Tibial artery (tissue), 4 donors: ENCODE measurements at places on chromosomes 7 and 10.

DNA sequence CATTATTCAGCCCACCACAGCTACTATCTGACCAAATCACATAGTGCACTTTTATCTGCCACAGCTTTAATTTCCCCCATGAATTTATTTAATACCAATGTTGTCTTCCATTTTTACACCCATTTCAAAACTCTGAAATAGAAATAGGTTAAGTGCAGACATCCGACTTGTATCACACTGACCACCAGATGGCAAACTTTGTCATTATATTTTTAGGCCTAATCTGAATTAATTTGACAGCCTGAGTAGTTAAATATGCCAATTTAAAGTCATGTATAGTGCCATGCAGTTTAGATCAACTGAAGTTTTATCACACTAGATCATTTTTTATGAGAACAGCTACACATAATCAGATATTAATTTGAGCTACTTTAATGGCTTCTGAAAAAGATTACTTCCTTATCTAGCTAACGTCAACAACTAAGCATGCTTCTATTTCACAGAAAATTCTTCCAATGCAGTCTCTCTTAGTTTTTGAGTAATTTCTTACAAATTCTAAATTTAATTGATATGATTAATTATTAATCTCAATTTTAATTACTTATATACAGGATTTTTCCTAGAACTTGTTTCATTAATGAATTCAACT is 566.4 kb downstream of the GFRA1 start:
- DNase-seq: no peak

GRCh38 chr10:8136736-8137135 is 82.2 kb downstream of the GATA3 start:
- no peak for DNase-seq

DNA sequence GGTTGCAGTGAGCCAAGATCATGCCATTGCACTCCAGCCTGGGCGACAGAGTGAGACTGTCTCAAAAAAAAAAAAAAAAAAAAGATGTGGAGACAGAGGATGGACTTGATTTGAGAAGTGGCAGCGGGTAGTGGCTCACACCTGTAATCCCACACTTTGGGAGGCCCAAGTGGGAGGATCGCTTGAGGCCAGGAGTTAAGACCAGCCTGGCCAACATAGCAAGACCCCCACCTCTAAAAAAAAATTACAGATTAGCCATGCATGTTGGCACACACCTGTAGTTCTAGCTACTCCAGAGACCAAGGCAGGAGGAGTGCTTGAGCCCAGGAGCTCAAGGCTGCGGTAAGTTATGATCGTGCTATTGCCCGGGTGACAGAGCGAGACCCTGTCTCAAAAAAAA is 24.3 kb upstream of the ASCC1 start:
- DNase-seq: no peak

DNA sequence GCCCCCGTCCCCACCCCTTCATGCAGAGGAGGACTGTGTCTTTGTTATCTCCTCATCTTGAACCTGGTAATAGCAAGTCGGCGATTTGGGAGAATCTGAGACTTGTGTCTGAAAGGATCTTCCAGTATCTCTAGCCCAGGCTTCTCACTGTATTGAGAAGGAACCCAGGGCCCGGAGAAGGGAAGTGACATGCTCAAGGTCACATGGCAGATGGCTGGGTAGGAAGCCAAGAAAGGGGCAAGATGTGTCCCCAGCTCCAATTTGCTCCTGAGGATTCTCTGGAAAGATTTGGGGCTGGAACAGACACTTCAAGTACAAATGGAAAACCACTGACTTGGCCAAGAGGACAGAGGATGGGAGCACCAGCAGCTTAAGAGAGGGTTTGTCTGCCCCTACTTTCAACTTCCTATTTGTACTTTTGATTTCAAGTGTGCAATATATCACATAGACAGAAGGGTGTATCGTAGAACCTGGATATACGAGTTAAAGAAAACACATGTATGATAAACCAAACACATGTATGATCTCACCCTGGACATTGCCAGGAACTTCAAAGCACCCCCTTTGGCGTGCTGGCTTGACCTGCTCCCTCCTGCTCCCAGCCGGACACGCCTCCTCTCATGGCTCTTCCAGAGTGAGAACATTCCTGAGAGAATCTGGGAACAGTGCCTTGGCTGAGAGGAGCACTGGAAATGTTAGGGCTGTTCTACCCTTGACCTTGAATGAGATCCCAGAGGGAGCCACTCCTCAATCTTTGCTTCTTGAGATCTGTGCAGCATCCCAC is 79.7 kb downstream of the CDH23 start:
- no peak for DNase-seq

DNA sequence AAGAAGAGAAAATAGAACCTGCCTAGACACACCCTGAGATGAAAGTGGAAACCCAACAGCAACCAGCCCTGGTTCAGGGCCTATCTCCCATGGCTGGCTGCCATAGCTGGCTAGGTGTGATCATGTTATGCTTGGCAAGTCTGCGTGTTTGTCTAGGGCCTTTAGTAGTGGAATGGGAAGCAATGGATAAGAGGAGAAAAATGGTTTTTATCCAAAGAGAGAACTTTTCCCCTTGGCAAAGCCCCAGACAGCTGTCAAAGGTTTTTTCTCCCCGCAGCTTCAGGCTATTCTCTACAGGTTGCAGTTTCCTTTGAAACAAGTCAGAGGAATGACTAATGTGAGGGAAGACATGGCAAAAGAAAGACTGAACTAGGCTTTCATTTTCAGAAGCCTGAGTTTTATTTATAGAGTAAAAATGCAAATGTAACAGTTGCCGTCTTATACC is 161.5 kb downstream of the SEMA3D start:
- no peak for DNase-seq

GRCh38 chr7:4682621-4683042 is 537 bp downstream of the FOXK1 start:
- peak; percentile 78 for DNase-seq

GRCh38 chr10:61987951-61988379 is 86.5 kb downstream of the ARID5B start:
- no peak for DNase-seq

DNA sequence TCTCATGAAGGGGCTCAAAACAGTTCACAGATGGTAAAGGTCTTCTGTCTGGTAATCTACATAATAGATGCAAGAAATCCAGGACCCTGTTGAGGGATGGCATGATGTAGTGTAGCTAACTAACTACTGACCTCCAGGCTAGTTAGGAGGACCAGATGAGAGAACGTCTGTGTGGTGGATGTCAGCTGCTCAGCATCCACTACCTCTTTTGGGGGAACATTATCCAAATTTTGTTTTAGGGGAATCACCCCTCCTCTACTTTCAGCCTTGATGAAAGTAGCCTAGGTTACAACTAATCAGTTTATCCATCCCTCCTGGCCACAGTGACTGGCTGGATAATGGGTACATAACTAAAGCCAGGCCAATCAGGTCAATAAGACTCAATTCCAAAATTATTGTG is 246.0 kb downstream of the RNLS start:
- no peak for DNase-seq

- no peak for DNase-seq
Measured at GRCh38 chr10:124294811-124295770, 123.6 kb downstream of the OAT start.

DNA sequence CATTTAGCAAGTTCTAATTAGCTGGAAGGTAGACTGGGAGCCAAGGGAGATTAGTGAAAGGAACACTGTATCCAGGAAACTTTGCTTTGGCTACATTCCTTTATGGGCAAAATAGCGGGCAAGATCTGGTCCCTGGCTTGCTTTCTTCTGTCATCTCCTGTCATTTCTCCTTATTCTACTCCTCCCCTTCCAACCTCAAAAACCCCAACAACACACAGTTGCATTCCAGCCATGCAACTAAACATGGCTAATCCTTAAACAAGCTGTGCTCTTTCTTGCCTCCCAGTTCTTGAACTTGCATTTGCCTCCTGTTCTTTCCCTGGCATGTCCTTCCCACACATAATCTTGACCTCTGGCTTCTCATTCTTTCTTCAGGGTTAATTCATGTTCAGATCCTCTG is 59.5 kb upstream of the CDCA7L start:
- no peak for DNase-seq

DNA sequence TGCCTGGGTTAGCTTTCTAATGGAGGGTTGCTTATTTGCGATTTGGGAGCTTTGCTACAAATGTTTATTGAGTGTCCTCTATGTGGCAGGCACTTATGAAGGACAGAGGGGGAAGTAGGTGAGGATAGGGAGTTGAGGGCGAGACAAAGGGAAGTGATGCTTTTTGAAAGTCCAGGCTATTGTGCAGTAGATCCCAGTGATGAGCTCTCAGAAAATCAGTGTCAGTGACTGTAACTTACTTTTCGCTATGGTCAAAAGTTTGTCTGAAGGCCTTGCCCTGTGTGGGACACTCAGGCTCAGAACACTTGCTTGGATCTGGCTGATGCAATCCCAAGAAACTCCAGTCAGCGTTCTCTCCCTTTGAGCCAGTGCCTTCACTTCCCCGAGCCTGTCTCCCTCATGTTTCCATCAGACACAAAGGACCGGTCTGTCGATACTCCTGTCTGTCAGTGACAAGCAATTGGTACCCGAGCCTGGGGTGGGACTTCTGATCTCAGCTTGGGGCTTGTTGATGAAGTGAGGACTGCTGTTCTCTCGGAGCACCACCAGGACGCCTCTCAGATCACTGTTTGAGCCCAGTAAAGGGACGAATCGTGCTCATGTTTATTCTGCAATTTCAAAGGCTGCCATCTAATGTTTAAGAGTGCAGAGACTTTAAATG is 63.1 kb upstream of the SORCS3 start:
- DNase-seq: no peak

DNA sequence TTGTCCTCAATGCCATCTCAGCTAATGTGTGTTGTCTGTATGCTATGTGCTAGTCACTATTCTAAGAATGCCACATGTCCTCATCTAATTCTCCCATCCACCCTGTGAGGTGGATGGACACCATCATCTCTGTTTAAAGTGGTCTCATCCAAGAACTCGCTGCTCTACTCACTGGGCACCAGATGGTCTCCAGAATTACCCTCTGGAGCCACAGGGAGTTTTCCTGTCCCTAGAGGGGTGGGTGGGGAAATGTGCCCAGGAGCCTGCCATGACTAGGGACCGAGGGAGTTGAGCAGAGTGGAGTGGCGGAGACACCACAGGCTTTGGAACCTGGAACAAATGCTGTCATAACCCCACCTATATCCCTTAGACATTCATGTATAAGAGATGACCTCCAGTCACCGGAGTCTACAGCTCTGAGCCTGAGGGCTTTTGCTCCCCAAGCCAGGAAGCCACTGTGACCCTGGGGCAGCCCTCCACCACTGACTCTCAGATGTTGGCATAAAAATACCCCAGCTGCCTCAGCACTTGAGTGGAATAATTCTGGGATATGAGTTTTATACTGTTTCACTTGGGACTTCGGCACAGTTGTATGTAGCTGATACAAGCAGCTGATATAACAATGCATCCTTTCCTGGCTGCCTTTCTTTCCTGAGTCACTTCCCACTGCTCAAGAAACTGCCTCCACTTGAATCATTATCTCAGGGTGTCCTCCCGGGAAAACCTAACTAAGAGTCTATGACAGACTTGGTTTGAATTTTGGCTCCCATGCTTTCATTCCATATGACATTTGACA is 61.5 kb upstream of the RAPGEF5 start:
- DNase-seq: no peak

DNA sequence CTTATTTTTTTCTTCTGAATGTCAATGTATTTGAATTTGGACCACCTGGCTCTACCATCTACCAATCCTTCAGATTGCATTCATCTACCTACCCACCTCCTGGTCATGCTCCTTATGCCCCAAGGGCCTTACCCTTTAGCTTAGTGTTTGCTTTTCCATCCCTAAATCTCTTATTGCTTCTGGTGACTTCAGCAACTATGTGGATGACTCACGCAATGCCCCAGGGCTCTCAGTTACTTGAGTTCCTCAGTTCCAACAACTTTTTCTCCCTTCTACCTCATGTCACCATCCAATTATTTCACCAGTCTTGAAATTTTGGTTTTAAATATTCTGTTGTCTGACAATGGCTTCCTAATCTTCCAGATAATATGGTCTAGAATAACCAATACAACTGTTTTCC is 118.9 kb downstream of the CFAP58 start:
- no peak for DNase-seq

DNA sequence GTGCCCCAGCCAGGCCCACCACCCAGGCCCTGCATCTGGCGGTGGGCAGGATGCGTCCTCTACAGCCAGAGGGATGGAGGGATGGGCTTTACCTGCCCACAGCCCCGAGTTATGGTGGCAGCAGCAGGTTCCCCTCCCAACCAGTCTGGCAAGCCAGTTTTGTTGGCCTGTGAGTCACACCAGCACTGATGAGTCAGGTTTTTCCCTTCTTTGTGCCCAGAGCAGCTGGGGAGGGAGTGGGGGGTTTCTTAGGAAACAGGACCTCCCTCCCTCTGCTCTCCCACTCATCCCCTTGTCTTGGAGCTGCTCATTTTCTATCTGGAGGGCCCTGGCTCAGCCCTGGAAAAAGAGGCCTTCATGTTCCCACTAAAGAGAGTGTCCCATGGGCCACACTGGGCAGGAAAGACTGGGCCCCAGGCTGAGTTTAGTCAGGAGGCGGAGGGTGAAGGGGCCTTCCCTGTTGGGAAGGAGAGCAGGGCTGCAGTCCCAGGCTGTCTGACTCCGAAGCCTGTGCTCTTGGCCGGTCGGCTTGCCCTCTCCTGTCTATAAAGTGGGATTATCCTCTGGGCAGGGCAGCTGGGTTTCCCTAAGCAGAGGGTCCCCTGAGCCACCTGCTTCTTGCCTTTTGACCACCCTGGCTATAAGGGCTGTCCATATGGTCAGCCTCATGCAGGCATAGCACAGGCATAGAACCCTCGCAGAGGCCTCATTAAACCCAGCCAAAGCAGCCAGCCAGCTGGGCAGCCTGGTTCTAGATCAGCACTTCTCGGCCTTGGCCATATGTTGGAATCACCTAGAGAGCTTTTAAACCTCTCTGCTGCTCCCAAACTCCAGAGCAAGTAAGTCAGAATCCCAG is 30.2 kb upstream of the ANKRD2 start:
- peak; percentile 89 for DNase-seq

GRCh38 chr7:29254591-29254990 is 60.0 kb downstream of the CHN2 start:
- no peak for DNase-seq

DNA sequence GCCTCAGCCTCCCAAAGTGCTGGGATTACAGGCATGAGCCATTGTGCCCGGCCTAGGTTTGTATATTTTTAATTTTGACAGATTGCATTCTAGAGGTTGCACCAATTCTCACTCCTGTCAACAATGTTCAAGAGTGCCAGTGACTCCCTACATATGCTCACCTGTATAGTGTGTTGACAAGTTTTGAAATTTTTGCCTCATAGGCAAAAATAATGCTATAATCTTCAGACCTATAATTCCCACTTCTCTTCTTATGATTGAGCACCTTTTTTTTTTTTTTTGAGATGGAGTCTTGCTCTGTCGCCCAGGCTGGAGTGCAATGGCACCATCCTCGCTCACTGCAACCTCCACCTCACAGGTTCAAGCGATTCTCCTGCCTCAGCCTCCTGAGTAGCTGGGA is 139.7 kb downstream of the EVX1 start:
- DNase-seq: no peak
